ENCODE measurements at places on chromosomes 12 and 14.

GRCh38 chr12:49990273-49990672 lies 17.5 kb downstream of the AQP6 start:
- no peak for DNase-seq

GRCh38 chr12:57027011-57027804 lies 10.9 kb upstream of the TAC3 start:
- no peak for DNase-seq

DNA sequence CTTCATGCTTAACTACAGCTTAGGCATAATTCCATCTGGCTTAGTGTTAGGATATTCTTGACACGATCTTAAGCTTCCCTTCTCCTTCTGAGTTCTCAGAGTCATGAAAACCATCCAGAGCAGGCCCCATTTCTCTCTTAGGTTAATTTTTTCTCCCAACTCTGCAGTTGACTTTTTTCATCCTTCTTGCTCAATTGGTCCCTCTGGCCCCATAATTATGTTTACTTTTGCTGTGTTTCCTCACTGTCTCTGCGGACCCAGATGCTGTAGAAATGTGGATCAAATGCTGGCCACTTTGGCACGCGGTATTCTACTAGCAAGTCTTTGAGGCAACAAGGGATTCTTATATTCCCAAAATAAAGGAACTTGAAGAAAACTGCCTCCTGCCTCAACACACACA lies 9.5 kb downstream of the TMEM132C start:
- no peak for DNase-seq

- DNase-seq: no peak
Observed at GRCh38 chr12:53082637-53083175, 3.5 kb upstream of the SPRYD3 start.

DNA sequence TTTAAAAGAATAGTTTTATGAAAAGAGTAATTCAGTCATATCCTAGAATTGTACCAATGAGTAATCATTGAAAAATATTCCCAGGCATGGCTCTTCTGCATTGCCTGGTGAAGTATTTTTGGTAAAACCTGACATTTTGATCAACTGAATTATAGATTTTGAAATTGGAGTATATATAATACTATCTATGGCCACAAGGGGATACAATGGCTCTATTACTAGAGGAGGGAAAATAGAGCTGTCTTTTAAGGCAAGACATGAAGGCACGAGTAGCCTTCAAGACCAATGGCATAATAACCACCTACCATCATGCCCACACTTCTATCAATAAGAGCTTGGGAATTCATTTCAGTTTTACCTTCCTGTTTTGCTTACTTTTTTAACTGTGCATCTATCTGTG lies 1241.4 kb upstream of the TMEM132C start:
- no peak for DNase-seq

GRCh38 chr14:56309198-56309597 lies 191.0 kb downstream of the PELI2 start:
- no peak for DNase-seq

- peak; percentile 61 for DNase-seq
Observed at GRCh38 chr12:103742349-103742932, 98.6 kb downstream of the NT5DC3 start.

- no peak for DNase-seq
Observed at GRCh38 chr12:99068993-99069747, 424.1 kb downstream of the APAF1 start.

- no peak for DNase-seq
Observed at GRCh38 chr12:19967431-19967830, 400.9 kb upstream of the PDE3A start.

DNA sequence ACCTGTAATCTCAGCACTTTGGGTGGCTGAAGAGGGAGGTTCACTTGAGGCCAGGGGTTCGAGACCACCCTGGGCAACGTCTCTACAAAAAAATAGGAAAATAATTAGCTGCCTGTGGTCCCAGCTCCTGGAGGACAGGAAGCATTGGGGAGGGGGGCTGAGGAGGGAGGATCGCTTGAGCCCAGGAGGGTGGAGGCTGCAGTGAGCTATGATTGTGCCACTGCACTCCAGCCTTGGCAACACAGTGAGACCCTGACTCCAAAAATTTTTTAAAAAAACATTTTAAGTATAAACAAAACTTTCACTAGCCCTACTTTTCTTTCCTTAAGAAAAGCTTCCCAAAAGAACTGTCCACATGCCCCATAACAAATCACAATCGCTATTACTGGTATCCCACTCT lies 1.6 kb downstream of the L2HGDH start:
- DNase-seq: no peak

DNA sequence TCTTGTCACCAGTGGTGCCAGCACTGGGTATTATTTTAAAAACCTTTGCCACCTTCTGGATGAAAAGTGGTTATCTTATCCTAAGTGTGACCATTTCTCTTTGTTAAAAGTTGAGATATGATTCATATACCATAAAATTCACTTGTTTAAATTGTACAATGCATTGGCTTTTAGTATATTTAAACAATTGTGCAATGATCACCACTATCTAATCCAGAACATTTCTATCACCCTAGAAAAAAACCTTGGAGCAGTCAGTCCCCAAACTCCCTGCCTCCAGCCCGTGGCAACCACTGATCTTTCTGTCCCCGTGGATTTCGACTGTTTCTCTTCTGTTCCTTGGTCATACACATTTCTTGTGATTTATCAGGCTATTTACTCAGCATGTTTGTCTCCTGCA lies 28.3 kb downstream of the SH2B3 start:
- no peak for DNase-seq

- DNase-seq: no peak
Observed at GRCh38 chr14:20659813-20660395, 18.4 kb upstream of the OR6S1 start.

- no peak for DNase-seq
Observed at GRCh38 chr14:29953501-29953900, 25.9 kb upstream of the PRKD1 start.

GRCh38 chr12:7068240-7068993 lies 7.9 kb downstream of the C1S start:
- DNase-seq: no peak

GRCh38 chr14:54259821-54260220 lies 137.0 kb upstream of the CDKN3 start:
- no peak for DNase-seq

GRCh38 chr12:132079200-132079599 lies 64.9 kb downstream of the DDX51 start:
- DNase-seq: no peak

DNA sequence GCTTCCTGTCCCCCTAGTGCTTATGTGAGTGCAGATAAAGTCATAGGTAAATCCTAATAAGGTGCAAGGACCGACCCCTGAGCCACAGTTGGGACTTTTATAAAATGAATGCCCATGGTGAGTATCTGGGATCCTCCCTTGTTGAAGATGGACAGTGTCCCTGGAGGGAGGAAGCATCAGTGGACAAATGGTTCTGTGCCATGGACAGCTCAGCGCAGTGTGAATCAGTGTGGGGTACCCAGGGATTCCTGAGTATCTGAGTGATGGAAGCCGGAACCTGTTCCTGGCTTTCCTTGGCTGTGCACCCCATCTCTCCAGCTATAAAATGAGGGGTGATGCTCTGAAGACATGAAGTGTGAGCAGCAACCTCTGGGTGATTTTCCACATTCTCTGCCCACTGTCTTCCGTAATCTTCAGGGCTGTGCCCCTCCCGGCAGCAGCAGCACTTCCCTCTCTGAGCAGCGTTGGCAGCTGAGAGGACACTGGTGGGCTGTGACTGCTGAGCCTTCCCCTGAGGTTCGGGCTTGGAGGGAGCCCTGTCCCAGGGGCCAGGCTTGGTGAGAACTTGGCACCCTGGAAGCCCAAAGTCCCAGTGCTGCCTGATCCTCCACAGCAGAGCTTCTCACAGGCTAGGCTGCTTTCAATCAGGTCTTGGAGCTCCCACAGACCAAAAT lies 25.0 kb downstream of the VCPKMT start:
- DNase-seq: no peak

DNA sequence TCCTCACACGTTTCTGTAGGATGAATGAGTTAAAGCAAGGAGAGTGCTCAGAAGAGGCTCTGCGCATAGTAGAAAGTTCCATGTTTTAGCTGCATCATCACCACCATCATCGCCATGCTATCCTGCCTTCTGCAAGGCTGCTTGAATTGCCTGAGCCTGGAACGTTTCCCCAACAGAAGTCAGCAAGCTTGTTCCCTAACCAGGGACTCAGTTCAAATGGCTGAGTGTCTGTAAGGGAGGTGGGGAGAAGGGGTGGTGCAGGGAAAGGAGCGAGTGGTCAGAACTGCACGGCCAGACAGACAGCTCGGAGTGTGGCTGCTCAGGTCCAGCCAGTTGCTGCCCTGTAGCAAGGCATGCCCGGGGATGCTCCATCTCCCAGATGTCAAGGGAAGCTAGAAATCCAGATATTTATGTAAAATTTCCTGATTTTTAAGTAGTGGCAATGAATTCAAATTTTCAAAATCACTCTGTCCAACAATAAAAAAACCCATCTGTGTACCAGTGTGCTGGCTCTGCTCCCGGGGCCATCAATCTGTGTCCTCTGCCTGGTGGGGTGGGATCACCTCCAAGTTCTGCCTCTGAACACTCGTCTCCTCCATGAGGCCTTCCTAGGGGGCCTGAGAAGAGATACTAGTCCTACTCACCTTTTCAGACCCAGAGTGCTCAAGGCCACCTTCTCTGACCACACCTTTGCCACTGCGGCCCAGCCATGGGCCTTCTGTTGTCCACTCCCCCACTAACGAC lies 162.7 kb downstream of the FOXN3 start:
- DNase-seq: no peak

Data from NCI-H2107 (cell line).